Testis (tissue), 5 donors: ENCODE measurements at places on chromosomes 1 and 21.

- H3K4me1 ChIP-seq: peaks cover 16% of the 10 kb centered on the region
- DNase-seq: peak; percentile 98
- peak within 1 kb of the TSS; percentile 90 for H3K27ac ChIP-seq
- H3K4me3 ChIP-seq: peak within 1 kb of the TSS; percentile 82
- no peaks in the 10 kb centered on the region for H3K36me3 ChIP-seq
These were observed at the start of gene ZNF697 for GRCh38 chr1:119647734-119648619. TSS of gene ZNF697 (minus strand) at chr1:119648266. CDS start at chr1:119626100, 22,166 bp downstream.

DNA sequence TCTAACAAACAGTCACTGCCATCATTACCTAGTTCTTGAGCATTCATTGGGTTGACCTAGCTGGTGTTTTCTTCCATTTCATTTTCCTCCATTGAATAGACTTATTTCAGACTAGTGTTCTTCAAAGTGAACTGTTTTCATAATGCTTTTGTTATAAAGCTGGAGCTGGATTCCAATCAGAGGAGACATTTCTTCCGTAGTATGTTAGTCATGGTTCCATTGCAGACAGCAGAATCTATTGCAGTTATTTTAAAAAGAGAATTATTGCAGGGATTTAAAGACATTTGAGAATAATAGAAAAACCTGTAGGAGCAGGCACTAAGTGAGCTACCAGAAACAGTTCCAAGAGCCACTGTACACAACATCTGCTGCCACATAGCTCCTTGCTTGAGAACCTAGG is 50.0 kb downstream of the HHAT start:
- H3K36me3 ChIP-seq: no peaks in the 10 kb centered on the region
- H3K27me3 ChIP-seq: no peaks in the 10 kb centered on the region
- no peak for DNase-seq
- H3K4me1 ChIP-seq: no peaks in the 10 kb centered on the region
- H3K27ac ChIP-seq: no peak overlapping the region
- H3K4me3 ChIP-seq: no peak overlapping the region

GRCh38 chr1:207863893-207864535 is 46.9 kb downstream of the CD34 start:
- DNase-seq: no peak
- H3K4me3 ChIP-seq: no peak overlapping the region
- H3K36me3 ChIP-seq: no peaks in the 10 kb centered on the region
- no peaks in the 10 kb centered on the region for H3K27me3 ChIP-seq
- no peak overlapping the region for H3K27ac ChIP-seq
- H3K4me1 ChIP-seq: peaks cover 27% of the 10 kb centered on the region

DNA sequence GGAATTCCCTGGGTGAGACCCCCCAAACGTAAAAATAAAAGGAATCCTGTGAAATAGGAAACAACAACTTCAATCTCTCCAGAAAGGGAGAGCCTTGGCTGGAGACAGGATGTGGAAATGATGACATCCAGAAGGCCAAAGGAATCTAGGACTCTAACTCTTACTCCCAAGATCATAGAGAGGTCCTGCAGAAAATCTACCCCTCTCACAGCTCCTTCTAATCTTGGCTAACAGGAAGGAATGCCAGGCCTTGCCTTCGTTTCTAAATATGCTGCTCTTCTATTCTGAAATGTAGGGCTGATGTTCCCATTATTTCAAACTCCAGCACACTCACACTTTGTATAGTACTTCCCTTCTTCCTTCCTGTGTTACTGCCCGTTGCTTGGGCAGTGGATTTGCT is 40.7 kb downstream of the ARHGEF11 start:
- H3K4me1 ChIP-seq: peaks cover 7% of the 10 kb centered on the region
- no peak overlapping the region for H3K27ac ChIP-seq
- no peaks in the 10 kb centered on the region for H3K27me3 ChIP-seq
- H3K36me3 ChIP-seq: no peaks in the 10 kb centered on the region
- no peak overlapping the region for H3K4me3 ChIP-seq

DNA sequence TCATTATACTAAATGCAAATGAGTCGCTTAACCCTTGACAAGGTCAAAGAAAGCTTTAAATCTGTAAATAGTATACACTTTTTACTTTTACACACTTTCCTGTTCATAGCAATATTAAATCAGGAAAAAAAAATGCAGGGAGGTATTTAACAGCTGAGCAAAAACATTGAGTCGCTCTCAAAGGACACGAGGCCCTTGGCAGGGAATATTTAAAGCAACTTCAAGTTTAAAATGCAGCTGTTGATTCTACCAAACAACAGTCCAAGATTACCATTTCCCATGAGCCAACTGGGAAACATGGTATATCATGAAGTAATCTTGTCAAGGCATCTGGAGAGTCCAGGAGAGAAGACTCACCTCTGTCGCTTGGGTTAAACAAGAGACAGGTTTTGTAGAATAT is 62.7 kb downstream of the CAPN2 start:
- H3K36me3 ChIP-seq: no peaks in the 10 kb centered on the region
- no peak overlapping the region for H3K4me3 ChIP-seq
- no peak for DNase-seq
- H3K4me1 ChIP-seq: peaks cover 21% of the 10 kb centered on the region

DNA sequence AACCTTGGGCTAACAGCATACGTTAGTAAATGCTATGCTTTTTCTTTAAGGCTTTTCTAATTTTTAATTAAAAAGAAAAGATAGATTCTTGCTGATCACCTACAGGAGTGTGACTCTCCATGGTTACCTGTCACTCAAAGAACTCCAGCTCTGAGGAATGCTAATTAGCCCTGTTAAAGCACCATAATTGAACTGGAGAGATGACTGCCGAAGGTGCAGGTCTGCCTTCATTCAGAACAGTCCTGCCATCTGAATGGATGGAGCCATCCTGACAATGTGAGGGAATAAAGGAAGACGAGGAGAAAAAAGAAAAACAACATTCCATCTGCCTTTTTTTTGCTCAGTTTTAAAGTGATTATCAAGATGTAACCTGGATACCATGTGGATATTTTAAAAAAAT is 94.6 kb downstream of the ATP6V1G3 start:
- H3K36me3 ChIP-seq: no peaks in the 10 kb centered on the region
- no peak overlapping the region for H3K4me3 ChIP-seq
- H3K27ac ChIP-seq: no peak overlapping the region
- DNase-seq: no peak
- no peaks in the 10 kb centered on the region for H3K4me1 ChIP-seq
- H3K27me3 ChIP-seq: no peaks in the 10 kb centered on the region

- H3K4me1 ChIP-seq: no peaks in the 10 kb centered on the region
- H3K27ac ChIP-seq: no peak overlapping the region
- no peaks in the 10 kb centered on the region for H3K27me3 ChIP-seq
- H3K36me3 ChIP-seq: no peaks in the 10 kb centered on the region
- DNase-seq: no peak
These were observed 32.6 kb upstream of the LEPR start for GRCh38 chr1:65387821-65388220.

GRCh38 chr1:165738794-165739193 is 29.9 kb downstream of the TMCO1 start:
- H3K36me3 ChIP-seq: no peaks in the 10 kb centered on the region
- H3K4me1 ChIP-seq: no peaks in the 10 kb centered on the region
- H3K27me3 ChIP-seq: no peaks in the 10 kb centered on the region
- H3K4me3 ChIP-seq: no peak overlapping the region

GRCh38 chr1:118785246-118785645 is 202.9 kb downstream of the TBX15 start:
- H3K36me3 ChIP-seq: no peaks in the 10 kb centered on the region
- no peak overlapping the region for H3K27ac ChIP-seq
- H3K27me3 ChIP-seq: no peaks in the 10 kb centered on the region
- no peak overlapping the region for H3K4me3 ChIP-seq
- H3K4me1 ChIP-seq: no peaks in the 10 kb centered on the region
- DNase-seq: no peak

DNA sequence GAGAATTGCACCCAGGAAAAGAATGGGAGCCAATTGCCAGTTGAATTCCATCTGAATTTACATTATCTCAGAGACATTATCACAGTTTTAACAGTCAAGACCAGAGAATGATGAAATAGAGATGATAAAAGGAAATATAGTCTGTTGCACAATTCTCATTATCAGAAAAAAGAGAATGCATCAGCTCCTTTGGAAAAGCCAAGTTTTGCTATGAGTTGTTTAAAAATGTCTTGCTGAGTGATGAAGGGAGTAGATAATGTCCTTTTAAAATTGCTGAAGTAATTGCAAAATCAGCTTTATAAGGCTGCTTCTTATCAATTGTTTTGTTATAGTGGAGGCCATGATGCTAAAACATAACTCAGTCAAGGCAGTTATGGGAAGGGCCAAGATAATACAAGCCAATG is 37.9 kb upstream of the EEIG2 start:
- H3K4me1 ChIP-seq: no peaks in the 10 kb centered on the region
- no peak overlapping the region for H3K27ac ChIP-seq
- no peaks in the 10 kb centered on the region for H3K36me3 ChIP-seq
- no peak overlapping the region for H3K4me3 ChIP-seq
- H3K27me3 ChIP-seq: no peaks in the 10 kb centered on the region
- DNase-seq: no peak

GRCh38 chr1:154463512-154463990 is 38.5 kb upstream of the TDRD10 start:
- H3K27me3 ChIP-seq: no peaks in the 10 kb centered on the region
- H3K27ac ChIP-seq: no peak overlapping the region
- DNase-seq: peak; percentile 46
- H3K36me3 ChIP-seq: no peaks in the 10 kb centered on the region

DNA sequence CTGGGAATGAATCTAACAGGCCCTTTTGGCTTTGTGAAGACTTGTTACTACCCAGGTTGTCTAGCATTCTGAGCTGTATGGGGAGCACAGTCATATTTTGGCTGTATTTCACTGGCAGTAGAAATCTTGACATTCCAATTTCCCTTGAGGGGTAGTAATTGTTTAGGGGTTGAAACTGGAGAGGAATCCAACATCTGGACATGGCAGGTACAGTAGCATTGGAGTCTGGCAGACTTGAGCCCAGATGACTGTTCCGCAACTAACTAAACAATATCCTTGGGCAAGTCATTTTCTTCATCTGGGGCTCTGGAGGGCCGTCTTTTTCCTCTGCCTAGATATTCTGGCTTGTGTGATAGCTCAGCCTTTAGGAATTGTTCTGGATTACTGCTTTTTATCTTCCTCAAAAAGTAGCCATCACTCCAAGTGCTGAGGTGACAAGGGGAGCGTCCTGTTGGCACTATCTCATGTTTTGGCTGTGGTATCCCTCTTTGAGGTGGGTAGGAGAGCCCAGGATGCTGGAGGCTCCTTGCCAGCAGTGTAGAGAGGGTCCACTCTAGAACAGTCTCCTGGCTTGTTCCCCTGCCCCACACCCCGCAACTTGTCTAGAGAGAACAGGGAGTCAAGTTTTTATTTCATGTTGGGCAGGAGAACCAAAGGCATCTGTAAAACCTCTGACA is 22.7 kb upstream of the NBL1 start:
- H3K36me3 ChIP-seq: no peaks in the 10 kb centered on the region
- H3K4me3 ChIP-seq: no peak overlapping the region
- no peaks in the 10 kb centered on the region for H3K4me1 ChIP-seq
- no peak overlapping the region for H3K27ac ChIP-seq
- H3K27me3 ChIP-seq: no peaks in the 10 kb centered on the region
